ENCODE measurements at places on chromosomes 16 and 17.

GRCh38 chr17:41539071-41539492, 11.0 kb upstream of the KRT19 start:
- no peak for DNase-seq

DNA sequence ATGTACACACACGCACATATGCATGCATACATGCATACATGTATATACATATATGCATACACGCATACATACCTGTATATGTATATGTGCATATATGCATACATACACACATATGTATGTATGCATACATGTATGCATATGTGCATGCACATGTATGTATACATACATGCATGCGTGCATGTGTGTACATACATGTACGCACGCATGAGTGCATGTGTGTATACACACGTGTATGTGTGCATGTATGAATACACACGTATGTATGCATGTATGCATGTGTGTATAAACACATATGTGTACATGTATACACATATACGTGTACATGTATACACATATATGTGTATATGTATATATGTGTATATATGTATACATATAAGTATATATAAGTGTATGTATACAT, 28.5 kb upstream of the DLX3 start:
- DNase-seq, result no peak

GRCh38 chr17:50268026-50268425, 6.2 kb upstream of the TMEM92 start:
- no peak for DNase-seq

DNA sequence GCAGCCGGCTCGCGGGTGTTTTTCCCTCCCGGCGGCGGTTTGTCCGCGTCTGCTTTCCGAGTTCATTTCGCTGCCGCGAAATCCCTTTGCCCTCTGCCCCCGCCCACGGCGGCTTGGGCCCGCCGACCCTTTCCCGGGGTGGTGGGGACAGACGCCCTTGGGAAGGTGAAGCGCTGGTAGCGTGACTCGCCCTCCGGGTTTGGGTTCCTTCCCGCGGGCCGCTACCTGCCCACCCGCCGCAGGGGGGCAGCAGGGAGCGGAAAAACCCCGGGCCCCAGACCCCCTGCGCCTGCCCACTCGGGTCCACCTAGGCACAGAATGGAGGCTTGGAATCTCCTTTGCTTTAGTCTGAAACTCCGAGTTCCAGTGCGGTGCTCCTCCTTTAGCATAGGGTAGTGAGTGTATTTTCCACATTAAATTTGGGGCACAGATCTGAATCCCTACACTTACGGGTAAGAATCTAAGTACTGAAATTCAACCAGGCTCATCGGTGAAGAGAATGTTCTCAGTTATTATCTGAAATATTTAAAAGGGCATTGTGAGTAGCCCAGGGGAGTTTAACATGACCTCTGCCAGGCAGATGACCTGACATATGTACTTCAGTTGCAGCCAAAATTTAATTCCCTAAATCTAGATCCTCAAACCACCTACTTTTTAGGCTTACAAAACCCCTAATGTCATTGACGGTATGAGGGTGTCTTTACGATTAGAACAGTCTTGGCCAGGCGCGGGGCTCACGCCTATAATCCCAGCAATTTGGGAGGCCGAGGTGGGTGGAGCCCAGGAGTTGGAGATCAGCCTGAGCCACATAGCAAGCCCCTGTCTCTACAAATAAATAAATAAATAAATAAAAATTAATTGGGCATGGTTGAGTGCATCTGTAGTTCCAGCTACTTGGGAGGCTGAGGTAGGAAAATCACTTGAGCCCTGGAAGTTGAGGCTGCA, 1.0 kb downstream of the NME2 start:
- DNase-seq, result peak; percentile 52

DNA sequence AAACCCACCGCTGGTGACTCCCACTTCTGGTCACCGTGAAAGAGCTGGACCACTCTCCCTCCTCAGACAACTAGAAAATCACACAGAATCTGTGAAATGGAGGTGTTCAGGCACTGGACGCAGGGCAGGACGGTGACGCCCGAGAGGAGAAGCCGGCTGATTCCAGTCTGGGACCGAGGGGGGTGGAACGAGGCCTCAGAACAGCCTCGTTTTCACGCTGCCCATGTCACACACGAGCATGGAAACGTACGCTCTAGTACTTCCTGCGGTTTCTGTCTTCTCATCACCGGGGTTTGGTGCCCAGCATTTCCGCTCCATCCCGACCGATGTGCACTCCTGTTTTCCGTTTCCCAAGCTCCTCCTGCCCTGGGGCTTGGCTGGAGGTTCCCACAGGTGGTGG, 101.8 kb upstream of the METRNL start:
- no peak for DNase-seq

DNA sequence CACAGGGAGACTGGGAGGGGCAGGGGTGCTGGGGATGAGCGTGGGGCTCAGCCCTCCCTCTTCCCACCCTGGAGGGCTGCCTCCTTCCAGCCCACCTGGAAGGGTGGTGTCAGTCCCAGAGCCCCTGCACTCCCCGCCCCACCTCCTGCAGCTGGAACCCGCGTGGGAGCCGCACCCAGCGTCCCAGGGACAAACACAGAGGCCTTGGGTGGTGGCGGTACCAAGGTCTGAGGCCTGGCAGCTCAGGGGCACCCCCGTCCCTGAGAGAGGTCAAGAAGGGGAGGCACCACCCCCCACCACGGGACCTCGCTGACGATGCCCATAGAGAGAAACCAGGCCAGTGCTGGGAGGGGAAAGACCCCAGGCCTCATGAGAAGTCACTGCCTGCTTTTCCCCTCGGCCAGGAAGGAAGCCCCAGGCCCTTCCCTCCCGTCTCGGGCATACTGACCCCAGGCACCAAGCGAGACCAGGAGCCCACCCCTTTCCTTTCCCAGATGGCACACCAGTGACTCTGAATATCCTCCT, 4.1 kb downstream of the HS3ST6 start:
- no peak for DNase-seq

GRCh38 chr17:60161598-60162330, 12.0 kb downstream of the CA4 start:
- DNase-seq, result peak; percentile 29

- no peak for DNase-seq
Measured at GRCh38 chr17:17504341-17505140, 8.3 kb upstream of the RASD1 start.

DNA sequence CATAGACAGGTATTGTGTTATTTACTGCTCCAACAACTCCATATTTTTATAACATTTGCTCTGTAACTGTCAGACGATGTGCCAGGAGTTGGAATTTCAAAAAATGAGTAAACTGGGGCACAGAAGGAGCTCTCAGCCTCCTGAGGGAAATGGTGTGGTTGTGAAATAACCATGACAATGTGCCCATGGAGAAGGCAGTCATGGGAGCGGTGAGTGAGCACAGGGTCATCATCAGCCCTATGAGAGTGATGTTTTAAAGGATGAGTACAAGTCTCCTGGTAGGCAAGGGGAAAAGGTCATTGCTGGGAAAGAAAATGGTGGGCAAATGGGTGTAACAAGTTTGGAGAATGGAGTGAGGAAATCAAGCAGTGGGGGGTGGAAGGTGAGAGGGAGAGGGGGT, 115.0 kb upstream of the SEC14L1 start:
- DNase-seq, result no peak
